ENCODE measurements at places on chromosomes 7 and 10. TPM values are rescaled to one million over a fixed set of nuclear protein-coding genes. Genes with fewer than 3 reads are reported as not detected.

MUC12 gene
- not detected for total RNA-seq

AP3M1 gene
- total RNA-seq = 42.1 TPM

DLX5 gene
- not detected for total RNA-seq

CPN1 gene
- not detected for total RNA-seq

- no peak for DNase-seq
Observed at GRCh38 chr10:17504547-17505245, 50.3 kb upstream of the ST8SIA6 start.

GRCh38 chr10:23343591-23344240 lies 881 bp downstream of the C10orf67 start:
- peak; percentile 77 for DNase-seq

GRCh38 chr10:4894335-4894734 lies 68.3 kb downstream of the AKR1E2 start:
- no peak for DNase-seq

GRCh38 chr7:149267733-149268132 lies 5.7 kb downstream of the ZNF783 start:
- no peak for DNase-seq

GRCh38 chr10:57955076-57955475 lies 312.6 kb downstream of the IPMK start:
- DNase-seq = no peak

DNA sequence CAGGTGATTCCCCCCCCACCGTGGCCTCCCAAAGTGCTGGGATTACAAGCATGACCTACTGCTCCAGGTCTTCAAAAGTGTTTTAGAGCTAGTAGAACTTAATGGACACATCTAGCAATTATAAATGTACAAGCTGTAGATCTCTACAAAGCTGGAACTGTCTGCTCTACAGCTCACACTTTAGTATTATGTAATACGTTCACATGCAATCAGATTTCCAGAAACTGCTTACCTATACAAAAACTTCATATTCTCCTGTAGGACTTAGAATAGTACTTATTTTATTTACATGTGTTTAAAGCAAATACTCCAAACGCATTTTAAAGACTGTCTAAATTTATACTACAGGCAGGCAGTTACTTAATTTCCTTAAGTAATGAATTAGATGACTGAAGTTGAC lies 39.2 kb upstream of the ASL start:
- DNase-seq = no peak

GRCh38 chr7:21902240-21902639 lies 43.5 kb downstream of the CDCA7L start:
- no peak for DNase-seq
